NCI-H146 (cell line): ENCODE measurements at places on chromosomes 4 and X.

GRCh38 chr4:57462843-57463242 lies 352.7 kb upstream of the IGFBP7 start:
- no peak for DNase-seq

GRCh38 chr4:125794989-125795388 lies 480.2 kb downstream of the FAT4 start:
- DNase-seq: no peak

- DNase-seq: peak; percentile 40
Measured at GRCh38 chrX:106999002-106999975, 723 bp downstream of the MORC4 start.

GRCh38 chrX:123337886-123338639 lies 154.0 kb downstream of the GRIA3 start:
- DNase-seq: no peak

- DNase-seq: no peak
Measured at GRCh38 chr4:145530189-145530588, 48.5 kb downstream of the SMAD1 start.

DNA sequence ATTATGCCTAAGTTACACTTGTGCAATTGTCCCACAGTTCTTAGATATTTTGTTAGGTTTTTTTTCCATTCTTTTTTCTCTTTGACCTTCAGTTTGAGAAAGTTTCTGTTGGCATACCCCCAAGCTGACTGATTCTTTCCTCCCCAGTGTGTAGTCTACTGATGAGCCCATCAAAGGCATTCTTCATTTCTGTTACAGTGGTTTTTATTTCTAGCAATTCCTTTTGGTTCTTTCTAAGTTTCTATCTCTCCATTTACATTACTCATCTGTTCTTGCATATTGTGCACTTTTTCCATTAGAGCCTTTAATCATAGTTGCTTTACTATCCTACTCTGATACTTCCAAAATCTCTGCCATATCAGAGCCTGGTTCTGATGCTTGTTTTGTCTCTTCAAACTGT lies 31.9 kb downstream of the CASP6 start:
- no peak for DNase-seq

GRCh38 chr4:135338181-135338580 lies 1136.6 kb upstream of the PABPC4L start:
- no peak for DNase-seq

DNA sequence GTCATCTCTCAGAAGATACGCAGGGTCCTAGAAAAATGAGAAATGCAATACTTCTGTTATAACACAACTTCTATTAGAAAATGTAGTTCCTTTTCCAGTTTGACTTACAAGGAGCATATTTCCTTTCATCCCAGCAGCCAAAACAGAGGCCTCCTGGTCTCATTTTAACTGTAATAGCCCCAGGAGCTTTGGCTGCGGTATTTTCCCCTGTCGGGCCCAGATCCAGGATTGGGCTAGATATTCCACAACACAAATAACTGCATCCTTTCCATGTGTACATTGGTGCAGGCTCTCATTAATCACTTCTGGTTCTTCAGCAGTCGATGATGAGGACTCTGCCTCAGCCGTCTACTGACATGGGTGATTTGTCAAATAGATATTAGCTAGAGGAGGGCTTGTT lies 166.1 kb downstream of the TENM3 start:
- no peak for DNase-seq

- no peak for DNase-seq
Measured at GRCh38 chrX:143934542-143934941, 50.7 kb downstream of the UBE2NL start.

DNA sequence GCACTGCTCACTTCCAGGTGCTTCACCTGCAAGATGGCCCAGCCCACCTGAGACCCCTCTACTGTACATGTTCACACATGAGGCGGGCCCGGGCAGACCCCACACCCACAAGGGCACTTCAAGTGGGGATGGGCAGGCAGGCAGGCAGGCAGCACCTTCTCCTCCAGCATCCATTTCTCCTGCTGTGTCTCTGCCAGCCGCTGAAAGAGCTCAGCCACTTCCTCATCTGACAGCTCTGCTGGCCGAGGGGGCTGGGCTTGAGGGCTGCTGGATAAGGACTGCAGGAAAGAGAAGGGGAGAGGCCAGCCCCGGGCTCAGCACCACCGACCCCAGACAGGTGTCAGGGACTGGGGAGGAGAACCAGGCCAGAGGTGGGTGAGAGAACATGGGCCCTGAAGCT lies 4.4 kb upstream of the KCND1 start:
- no peak for DNase-seq

GRCh38 chr4:168892475-168892874 lies 117.6 kb downstream of the CBR4 start:
- no peak for DNase-seq

DNA sequence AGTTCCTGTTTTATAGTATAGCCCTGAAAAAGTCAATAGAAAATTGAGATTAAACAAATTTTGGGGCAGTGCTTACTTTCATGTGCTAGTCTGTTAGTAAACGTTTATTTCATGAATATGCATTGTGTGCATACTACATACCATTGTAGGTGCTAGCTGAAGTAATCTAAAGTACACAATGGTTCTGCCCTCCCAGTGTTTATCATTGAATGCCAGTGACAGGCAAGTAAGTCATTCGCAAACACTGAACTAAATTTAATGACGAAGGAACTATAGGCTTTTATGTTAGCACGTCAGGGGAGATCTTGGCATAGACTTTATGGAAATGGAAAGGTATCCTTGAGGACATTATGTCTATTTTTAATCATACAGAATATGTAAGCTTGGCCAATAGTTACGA lies 426.9 kb upstream of the EPHA5 start:
- DNase-seq: peak; percentile 32

- DNase-seq: no peak
Measured at GRCh38 chr4:119739796-119740195, 111.2 kb upstream of the PDE5A start.

- no peak for DNase-seq
Measured at GRCh38 chr4:10243856-10244255, 127.3 kb upstream of the WDR1 start.

DNA sequence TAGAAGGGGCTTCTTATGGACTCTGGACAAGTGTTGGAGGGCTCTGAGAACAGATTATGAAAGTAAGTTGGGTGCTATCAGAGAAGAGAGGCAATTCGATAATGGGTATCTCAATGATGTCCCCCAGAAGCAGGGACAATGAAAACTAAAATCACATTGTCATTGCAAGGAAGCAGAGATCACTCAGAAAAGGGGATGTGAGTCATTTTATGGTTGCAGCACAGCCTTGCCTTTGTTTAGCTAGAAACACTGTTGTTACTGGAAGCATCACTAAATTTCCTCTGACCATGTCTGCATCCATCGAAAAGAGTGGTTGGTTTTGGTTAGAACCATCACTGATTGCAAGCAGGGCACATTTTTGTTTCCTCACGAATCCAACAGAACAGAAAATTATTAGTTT lies 246.8 kb upstream of the NWD2 start:
- DNase-seq: no peak

GRCh38 chr4:85565761-85566480 lies 91.0 kb downstream of the ARHGAP24 start:
- no peak for DNase-seq

DNA sequence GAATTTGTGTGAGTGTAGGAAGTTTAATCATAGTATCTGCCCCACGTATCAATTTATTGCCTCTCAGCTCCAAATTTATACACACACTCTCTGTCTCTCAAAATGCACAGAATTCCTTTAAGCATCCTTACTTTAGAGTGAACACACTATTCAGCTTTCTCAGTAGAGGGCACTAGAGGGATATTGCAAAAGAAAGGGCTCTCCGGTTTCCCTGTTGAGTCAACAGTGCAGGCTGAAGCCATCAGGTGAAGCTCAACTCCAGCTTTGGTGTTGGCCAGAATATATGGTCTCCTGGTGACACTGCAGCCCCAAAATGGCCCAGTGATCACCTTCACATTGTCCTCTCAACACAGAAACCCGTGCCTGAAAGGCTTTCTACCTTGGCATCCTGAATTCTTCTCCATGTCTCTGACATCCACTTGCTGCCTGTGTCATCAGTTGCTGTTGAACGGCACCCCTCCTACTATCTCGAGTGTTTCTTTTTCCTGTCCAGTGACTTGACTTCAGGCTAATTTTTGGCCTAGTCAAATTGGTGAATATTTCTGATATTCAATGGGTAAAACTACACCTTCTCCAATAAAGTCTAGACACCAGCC lies 670.5 kb downstream of the GABRG1 start:
- peak; percentile 11 for DNase-seq

- DNase-seq: no peak
Measured at GRCh38 chr4:93416344-93417128, 412.0 kb upstream of the ATOH1 start.

GRCh38 chr4:102564399-102565059 lies 63.4 kb downstream of the NFKB1 start:
- DNase-seq: no peak

GRCh38 chr4:47798165-47798564 lies 39.7 kb downstream of the CORIN start:
- DNase-seq: peak; percentile 53

- peak; percentile 95 for DNase-seq
Measured at GRCh38 chr4:53929955-53930798, 134.2 kb downstream of the CHIC2 start.

- DNase-seq: no peak
Measured at GRCh38 chr4:138901177-138901576, 114.4 kb upstream of the NOCT start.

GRCh38 chr4:145881989-145882388 lies 56.6 kb downstream of the ZNF827 start:
- peak; percentile 81 for DNase-seq

DNA sequence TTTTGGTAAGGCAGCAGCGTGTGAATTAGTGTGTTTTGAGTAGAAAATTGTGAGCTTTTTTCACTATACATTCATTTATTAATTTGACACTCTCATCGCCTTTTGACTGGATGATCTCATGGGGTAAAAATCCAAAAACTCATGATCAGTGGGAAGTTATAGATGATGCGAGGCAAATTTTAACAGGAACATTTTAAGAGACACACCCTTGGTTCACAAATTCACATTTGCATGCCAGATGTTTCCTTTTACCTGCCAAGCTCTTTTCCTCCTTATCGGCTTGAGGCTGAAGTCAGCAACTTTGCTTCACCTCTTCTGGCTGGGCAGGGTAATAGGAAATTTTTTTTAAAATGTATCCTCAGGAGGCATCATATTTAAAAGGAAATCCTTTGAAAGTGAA lies 318.0 kb upstream of the HS3ST1 start:
- DNase-seq: no peak

- DNase-seq: no peak
Measured at GRCh38 chrX:97446298-97446882, 562.7 kb downstream of the RPA4 start.

GRCh38 chrX:45719751-45720501 lies 519.2 kb upstream of the DIPK2B start:
- no peak for DNase-seq

DNA sequence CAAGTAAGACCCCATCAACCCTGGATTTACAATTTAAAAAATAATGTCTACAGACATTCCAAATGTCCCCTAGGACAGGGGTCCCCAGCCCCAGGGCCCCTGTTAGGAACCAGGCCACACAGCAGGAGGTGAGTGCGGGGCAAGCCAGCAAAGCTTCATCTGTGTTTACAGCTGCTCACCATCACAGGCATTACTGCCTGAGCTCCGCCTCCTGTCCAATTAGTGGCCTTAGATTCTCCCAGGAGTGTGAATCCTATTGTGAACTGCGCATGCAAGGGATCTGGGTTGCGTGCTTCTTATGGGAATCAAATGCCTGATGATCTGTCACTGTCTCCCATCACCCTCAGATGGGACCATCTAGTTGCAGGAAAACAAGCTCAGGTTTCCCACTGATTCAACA lies 146.1 kb downstream of the ATP10D start:
- DNase-seq: peak; percentile 23

- no peak for DNase-seq
Measured at GRCh38 chrX:10598540-10598939, 21.8 kb downstream of the MID1 start.

GRCh38 chrX:148592595-148592994 lies 92.2 kb downstream of the AFF2 start:
- no peak for DNase-seq

DNA sequence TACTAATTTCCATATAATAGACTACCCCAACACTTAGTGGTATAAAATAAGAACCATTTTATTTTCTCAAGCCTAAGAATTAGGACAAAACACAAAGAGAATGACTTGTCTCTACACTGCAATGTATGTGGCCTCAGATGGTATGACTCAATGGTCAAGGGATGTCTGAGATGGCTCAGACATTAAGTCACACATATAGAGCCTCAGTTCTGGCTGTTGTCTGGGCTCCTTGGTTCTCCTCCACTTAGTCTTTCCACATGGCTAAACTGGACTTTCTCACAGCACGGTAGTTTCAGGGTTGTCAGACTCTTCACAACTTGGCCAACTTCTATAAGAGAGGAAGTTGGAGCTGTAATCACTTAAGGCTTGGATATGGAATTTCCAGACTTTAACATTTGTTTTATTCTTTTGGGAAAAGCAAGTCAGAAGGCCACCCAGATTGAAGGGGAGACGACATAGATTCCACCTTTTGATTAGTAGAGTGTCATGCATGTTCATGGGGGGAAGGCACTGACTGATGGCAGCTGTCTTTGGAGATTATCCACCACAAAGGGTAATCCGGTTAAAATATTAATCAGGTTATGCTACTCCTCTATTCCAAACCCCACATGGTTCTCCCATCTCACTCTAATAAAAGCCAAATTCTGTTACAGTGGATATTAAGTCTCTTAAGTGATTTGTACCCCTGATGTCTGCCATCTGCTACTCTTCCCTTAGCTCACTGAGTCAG lies 9.4 kb downstream of the IL15 start:
- DNase-seq: no peak

- DNase-seq: no peak
Measured at GRCh38 chrX:134251241-134251640, 14.3 kb downstream of the CCDC160 start.

GRCh38 chr4:8410641-8411271 lies 29.8 kb downstream of the ACOX3 start:
- DNase-seq: peak; percentile 52
